ENCODE measurements at places on chromosomes 12 and 14.

GRCh38 chr14:95663226-95663797 is 22.9 kb upstream of the TCL1B start:
- no peak for DNase-seq

DNA sequence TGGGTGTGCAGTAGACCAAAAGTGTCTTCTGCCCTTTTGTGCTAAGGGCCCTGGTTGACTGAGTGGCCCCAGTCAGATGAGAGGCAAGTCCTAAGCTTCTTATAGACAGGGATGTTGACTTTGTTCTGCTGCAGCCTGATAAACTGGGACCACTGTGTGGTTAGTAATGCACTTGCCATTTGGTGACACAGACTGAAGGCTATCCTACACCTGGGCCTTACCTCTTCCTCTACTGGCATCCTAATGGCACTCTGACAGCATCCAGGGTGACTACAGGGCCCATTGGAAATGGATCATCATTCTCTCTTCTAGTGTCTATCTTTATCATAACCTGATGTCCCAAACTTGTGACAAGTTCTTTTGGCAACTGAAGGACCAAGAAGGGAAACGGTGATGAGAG is 3.3 kb downstream of the SDR39U1 start:
- no peak for DNase-seq

DNA sequence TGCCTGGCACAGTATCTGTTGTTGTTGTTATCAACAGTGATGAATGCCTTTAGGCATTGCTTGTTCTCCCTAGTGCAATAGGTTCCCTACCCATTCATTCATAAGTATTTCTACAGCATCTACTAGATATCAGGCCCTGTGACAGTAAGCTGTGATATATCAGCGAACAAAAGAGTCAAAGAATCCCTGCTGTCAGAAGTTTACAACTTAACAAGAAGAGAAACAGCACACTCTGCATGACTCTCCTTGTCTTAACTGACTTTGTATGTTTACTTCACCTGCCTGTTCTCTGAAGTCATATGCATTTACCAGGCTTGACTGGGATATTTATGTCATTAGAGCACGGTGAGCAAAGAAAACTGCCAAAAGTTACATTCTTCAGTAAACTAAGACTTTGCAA is 452.2 kb upstream of the RPL10L start:
- DNase-seq, result no peak

GRCh38 chr12:62211510-62211909 is 48.7 kb upstream of the USP15 start:
- no peak for DNase-seq

- DNase-seq, result no peak
Observed at GRCh38 chr12:57781801-57782200, 786 bp upstream of the TSFM start.

DNA sequence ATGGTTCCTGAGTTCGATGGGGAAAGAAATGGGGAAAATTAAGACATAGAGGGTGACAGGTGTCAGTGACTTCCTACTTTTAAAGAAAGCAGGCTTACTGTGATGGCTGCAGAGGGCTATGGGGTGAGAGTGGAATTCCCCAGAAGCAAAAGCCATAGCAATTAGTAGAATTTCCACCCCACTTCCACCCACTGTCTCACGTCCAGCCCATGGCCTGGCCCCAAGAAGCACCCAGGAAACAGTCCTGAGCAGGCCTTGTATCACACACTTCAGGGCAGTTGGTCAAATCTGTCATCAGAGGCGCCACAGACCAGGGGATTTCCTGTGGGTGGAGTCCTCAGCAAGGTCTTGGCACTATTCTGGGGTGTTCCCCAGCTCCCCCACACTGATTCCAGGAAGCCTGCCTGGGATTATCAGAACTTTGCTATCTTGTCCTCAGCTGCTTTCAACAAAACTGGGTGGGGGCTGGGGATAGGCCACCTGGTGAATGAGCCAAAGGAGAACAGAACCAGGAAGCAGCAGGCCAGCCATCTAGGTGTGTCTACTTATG is 120.1 kb upstream of the CCND2 start:
- DNase-seq, result no peak

GRCh38 chr12:128754275-128754674 is 69.5 kb downstream of the SLC15A4 start:
- no peak for DNase-seq

DNA sequence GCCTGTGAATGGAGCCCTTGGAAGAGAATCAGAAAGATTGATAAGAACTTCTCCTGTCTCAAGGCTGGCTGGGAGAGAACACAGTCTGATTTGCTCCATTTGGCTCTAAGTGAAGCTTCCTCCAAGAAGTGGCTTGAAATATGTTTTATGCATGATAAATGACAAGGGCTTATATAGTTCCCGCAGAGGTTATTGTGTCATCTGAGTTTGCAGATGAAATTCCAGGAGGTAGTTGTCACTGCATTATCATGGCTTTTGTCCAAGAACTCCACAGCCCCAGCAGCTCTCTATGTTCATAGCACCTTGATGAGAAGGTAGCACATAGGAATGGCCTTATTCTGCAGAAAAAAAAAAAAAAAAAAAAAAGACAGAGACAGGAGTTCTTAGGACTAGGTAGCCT is 108.5 kb downstream of the DACT1 start:
- DNase-seq, result peak; percentile 22

DNA sequence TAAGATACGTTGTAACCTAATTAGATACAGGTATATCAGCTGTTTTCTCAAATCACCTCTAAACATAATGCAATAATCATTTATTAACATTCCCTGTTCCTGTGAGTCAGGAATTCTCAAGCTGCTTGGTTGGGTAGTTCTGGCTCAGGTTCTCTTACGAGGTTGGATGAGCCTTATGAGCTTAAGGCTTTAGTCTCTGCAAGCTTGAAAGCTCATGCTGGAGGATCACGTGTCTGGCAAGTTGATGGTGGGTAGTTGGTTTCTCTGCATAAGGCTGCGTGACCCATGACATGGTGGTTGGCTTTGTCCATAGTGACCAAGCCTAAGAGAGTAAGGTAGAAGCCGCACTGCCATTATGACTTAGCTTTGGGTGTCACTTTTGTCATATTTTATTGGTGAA is 62.0 kb downstream of the PLEKHA5 start:
- DNase-seq, result no peak

- DNase-seq, result no peak
Observed at GRCh38 chr12:38149395-38150073, 167.0 kb upstream of the ALG10B start.

GRCh38 chr14:89616852-89617341 is 199.9 kb upstream of the FOXN3 start:
- DNase-seq, result peak; percentile 47

- DNase-seq, result no peak
Observed at GRCh38 chr14:29937116-29937515, 9.5 kb upstream of the PRKD1 start.
